ENCODE measurements at places on chromosomes 7 and 10.

- DNase-seq: no peak
Observed at GRCh38 chr7:134289423-134289822, 27.3 kb downstream of the SLC35B4 start.

DNA sequence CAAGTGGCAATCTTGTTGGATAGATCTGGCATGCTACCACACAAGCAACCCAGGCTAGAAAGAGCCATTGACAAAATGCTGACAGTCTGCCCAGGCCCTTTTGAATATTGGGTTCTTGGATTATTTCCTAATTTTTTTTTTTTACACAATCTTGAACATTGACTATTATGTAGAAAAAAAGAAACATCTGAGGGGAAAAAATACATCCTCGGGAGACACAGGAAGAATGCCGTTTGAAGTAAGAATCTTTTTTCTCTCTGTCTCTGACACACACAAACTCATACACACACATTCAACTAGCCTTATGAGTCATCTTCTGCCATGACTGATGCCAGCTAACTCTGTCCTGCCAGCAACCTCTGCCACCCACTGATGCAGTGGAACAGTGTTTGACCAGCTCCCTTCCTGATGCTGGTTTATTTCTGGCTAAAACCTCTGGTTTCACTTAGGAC is 47.2 kb downstream of the SORBS1 start:
- peak; percentile 9 for DNase-seq

GRCh38 chr10:4260483-4261124 is 475.6 kb upstream of the KLF6 start:
- no peak for DNase-seq

DNA sequence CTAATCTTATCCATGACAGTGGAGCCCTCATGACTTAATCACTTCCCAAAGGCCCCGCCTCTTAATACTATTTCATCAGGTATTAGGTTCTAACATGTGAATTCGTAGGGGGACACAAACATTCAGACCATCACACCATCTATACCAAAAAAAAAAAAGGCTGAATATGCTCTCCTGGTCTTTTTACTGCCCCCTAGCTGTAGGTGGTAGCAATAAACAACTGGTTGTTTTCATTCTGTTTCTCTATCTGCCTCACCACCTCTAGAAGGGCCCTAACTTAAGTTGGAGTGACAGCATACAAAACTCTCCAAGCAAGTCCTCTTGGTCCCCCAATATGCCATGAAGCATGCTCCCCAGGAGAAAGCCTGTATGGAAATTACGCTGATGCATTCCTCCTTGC is 94.1 kb downstream of the GRM8 start:
- no peak for DNase-seq

GRCh38 chr7:152922318-152923081 is 162.9 kb downstream of the ACTR3B start:
- no peak for DNase-seq

DNA sequence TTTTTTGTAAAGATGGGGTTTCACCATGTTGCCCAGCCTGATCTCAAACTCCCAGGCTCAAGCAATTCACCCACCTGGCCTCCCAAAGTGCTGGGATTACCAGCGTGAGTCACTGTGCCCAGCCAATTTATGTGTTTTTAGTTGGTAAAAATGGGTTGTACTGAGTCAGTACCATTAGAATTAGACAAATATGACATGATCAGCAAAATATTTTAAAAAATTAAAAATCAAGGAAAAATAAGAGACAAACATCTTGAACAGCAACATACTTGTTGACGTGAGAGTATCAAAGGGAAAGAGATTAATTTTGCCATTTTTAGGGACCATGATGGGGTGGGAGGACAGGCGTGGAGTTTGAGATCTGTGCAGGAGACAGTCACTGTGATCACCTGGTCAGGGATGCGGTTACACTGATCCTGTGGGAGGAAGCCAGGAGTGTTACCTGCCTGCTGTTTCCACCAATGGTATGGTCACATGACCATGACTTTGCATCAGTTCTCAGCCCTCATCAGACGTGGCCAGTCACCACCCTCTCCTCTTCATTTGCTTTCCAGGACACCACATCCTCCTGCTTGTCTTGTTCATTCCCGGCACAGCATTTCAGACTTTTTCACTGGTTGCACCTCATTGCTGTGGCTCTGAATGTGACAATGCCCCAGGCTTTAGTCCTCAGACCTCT is 29.2 kb upstream of the ENO4 start:
- DNase-seq: no peak

DNA sequence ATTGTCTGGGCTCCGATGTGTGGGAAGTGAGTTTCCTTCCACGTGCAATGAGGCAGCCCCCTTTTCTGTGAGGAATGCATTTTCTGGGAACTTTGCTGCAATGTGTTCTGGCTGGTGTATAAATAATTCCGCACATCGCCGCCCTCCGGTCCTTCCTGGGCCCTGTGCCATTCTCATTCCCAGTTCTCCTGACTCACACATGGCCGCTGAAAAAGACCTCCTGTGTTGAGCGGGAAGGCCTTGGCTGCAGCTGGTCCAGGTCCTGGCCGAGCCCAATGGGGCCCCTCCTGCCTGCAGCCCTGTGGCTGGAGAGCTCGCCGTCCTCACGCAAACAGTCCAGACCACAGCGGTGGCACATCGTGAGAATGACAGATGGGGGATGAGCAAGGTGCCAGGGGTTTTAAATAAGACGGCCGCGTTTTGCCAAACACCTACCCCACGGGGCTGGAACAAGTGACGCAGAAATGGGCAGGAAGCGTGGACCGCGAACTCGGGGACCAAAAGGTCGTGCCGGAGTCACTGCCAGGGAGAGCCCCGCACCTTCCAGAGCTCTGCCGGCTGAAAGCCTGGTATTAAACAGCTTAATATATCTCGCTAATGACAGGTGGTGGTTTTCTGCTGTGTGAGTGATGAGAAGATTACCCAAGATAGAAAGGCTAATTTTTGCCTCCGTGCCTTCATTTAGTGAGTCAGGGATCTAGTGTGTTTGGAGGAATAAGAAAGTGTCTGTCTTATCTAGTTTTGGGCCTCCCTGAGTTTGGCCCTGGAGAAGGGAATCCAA is 37.0 kb downstream of the FAM20C start:
- DNase-seq: no peak

- no peak for DNase-seq
Observed at GRCh38 chr7:115749924-115750323, 280.6 kb downstream of the TFEC start.

Measured in stimulated activated CD8-positive, alpha-beta memory T cell treated with anti-CD3 and anti-CD28 coated beads, Interleukin-2, amount 100 ng/mL, for 48 hours (primary cell).